ENCODE measurements at places on chromosomes 5 and 9.
A peak's percentile ranks its signal among the peaks of the same experiment; 100 is the strongest.

- ATAC-seq: no peak
These were observed 17.0 kb downstream of the SLC31A1 start for GRCh38 chr9:113238202-113238858.

GRCh38 chr5:61069150-61069549, 93.1 kb downstream of the SMIM15 start:
- no peak for ATAC-seq

DNA sequence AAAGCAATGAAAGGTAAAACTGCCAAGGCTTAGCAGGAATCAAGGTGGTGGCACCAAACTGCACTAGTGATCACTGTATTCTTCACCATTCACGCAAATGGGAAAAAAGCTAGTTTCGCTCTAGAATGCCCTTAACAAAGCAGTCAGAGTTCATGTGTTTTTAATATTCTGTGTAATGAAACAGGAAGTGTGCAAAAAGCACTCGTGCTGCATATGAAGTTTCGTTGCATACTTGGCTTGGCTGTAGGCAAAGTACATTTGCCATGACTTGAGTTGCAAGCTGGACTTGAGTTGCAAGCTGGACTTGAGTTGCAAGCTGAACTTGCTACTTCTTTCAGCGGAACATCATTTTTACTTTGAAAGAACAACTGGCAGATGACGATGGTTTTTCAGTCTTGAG, 55.4 kb downstream of the FOXI1 start:
- ATAC-seq: no peak

DNA sequence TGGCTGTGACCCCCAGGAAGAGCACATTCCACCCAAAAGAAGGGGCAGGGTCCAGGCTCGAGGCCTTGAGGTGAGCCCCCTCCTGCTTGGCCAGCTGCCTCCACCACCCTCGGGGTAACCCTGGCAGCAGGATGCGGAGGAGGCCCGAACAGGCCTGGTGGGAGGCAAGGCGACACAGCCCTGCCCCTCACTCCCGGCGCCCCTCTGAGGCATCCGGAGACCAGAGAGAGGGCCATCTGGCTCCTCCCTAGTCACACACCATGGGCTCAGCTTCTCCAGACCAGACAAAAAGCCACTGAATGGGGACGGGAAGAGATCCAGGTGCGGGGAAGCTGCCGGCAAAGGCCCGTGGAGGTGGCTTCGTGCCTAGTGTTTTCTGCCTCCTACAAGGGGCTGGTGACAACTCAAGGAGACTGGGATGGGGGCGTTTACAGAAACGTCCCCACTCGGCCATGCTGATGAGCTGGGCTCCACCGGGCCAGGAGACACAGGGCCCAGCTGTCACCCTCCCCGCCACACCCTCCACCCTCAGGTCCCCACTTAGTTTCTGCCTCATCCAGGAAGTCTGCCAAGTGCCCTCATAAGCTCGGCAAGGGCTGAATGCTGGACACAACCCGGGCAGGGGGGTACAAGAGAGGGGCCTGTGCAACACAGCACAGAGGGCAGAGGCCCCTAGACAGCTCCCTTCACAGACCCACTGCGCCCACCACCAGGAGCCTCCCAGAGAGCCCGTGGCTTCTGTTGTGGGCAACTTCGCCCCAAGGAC, 41.9 kb downstream of the NACC2 start:
- ATAC-seq: peak; percentile 4

DNA sequence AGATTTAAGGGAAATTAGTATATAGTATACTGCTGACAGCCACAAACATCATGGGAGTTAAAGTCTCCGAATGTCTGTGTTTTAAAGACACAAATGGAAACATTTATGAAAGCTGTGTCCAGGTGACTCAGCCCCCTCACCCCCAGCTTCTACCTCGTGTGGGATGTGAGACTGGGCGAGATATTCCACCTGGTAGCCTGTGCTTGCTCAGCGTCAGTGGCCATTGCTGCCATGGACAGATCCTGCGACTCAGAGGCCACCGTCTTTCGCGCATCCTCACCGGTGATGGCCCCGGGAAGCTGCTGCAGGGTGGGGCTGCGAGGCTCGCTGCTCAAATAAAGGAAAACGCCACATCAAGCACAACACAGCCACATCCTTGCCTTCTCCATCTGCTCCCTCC, 31.2 kb upstream of the EXOC3 start:
- ATAC-seq: no peak

- ATAC-seq: peak; percentile 8
These were observed 47.2 kb upstream of the DAB2IP start for GRCh38 chr9:121604242-121604641.

- ATAC-seq: no peak
These were observed 734.8 kb downstream of the TLE1 start for GRCh38 chr9:80954521-80954920.

DNA sequence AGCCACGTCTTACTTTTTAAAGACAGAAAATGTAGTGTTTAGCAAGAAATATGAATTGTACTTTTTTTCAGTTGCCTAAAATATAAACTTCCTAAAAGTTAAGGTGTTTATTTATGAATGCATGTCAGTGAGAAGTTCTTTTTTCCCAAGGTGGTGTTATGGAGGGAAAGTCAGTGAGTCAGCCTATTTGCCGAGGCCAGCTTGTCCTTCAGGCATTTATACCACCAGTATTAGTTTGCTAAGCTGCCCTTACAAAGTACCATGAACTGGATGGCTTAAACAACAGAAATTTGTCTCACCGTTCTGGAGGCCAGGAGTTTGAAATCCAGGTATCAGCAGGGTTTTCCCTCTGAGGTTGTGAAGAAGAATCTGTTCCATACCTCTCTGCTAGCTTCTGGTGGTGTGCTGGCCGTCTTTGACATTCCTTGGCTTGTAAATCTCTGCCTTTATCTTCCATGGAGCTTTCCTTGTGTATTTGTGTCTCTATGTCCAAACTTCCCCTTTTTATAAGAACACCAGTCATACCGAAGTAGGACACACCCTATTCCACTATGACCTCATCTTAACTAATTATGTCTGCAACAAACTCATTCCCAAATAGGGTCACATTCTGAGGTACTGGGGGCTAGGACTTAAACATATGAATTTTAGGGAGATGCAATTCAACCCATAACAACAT, 38.4 kb downstream of the PRKACG start:
- no peak for ATAC-seq

- no peak for ATAC-seq
These were observed 33.1 kb upstream of the SMARCA2 start for GRCh38 chr9:1982074-1982473.

DNA sequence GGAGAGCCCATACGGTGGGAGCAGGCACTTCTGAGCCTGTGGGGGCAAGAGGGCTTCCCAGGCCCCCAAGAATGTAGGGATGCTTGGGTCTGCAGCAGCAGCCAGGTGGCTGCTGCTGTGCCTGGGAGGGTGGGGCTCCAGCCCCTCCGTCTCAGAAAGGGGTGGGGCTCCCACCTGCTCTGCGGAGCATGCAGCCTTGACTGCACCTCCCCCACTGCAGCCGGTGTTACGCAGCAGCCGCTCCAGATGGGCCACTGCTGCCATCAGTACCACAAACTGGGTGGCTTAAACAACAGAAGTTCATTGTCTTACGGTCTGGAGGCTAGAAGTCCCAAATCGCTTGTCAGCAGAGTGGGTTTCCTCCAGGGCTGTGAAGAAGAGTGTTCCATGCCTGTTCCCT, 365.5 kb downstream of the TMEM38B start:
- no peak for ATAC-seq

DNA sequence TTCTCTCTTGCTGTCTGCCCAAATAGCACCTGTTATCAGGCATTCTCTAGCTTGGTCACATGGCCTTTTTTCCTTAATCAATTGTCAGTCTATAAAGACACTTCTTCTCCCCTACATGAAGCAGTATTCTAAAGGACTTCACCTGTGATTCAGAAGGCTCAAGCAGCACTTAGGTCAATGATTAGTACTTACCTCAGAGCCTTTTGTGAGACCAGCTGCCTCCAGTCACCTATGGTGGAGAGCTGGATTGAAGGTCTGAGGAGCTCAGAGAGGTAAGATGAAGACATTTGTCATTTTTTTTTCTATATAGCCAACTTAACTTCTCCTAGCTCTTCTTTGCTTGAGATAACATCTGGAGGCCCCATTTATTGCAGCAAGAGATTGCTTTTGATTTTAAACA, 278.3 kb upstream of the PCSK5 start:
- no peak for ATAC-seq

DNA sequence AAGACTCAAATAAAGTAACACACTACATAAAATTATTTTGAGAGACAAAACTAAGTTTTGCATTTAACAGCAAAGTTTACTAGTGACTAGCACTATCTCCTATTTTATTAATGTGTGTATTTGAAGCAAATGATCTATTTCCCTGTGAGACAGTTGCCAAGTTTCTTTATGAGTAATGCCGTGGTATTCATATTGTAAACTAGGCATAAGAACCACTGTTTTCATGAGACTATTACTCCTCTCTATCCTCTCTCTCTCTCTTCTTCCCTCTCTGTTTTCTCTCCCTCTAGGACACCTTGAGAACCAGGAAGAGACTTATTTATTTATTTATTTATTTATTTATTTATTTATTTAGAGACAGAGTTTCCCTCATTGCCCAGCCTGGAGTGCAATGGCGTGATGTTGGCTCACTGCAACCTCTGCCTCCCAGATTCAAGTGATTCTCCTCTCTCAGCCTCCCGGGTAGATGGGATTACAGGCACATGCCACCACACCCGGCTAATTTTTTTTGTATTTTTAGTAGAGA, 61.1 kb downstream of the MLANA start:
- peak; percentile 54 for ATAC-seq

DNA sequence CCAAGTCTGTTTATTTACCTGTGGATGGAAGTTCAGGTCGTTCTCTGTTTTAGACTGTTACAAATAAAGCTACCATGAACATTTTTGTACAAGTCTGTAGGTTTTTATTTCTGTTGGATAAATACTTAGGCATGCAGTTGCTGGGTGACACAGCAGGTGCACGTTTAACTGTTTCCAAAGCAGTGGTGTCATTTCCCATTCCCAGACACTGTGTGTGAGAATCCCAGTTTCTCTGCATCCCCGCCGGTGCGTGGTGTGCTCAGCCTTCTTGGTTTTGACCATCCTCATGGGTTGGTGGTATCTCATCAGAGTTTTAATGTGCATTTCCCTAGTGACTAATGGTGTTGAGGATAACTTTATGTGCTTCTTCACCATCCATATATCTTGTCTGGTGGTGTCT, 27.2 kb downstream of the AHRR start:
- ATAC-seq: no peak

DNA sequence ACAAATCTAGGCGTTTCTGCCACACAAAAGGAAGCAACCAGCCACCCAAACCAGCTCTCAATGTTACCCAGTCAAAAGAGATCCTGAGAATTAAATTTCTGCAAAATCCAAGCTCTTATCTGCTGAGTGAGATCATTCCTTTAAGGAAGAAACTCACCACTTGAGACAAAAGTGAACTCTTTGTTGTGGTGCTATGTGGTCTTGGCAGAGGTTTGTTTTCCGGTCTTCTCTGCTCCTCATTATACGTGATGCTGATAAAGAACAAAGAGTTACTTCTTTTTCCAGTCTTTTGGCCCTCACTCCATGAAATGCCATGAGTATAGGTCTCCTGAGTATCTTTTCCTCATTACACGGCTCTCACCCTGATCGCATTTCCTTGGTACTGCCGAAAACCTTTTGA, 82.1 kb downstream of the PRKACG start:
- no peak for ATAC-seq

GRCh38 chr9:33458444-33458843, 11.1 kb upstream of the AQP3 start:
- peak; percentile 14 for ATAC-seq

DNA sequence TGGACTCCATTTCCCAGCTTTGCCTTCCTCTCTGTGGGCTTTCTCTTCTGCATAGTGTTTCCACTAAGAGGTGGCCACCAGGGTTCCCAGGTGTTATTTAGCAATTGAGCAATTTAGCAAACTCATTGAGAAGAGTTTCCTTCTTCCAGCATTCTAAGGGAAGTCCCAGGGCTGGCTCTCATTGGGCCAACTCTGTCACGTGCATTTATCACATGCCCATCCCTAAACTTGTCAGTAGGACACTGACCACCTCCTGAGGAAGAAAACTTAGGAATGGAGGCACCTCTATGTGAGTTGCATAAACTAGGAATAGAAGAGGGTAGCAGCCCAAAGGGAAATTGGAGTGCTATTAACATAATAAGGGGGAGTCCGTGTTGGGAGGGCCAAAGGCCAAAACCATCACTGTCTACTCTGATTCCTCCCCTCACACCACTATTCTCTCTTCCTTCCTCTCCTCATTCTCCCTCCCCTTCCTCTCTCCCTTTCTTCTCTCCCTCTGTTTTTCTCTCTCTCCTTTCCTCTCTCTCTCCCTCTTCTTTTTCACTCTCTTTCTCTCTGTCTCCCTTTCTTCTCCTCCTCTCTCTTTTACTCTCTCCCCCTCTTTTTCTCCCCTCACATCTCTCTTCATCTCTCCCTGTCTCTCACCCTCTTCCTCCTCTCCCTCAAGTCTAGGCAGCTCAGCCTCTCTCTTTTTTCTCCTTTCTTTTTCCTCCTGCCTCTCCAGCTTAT, 213.4 kb downstream of the PALM2AKAP2 start:
- ATAC-seq: no peak

DNA sequence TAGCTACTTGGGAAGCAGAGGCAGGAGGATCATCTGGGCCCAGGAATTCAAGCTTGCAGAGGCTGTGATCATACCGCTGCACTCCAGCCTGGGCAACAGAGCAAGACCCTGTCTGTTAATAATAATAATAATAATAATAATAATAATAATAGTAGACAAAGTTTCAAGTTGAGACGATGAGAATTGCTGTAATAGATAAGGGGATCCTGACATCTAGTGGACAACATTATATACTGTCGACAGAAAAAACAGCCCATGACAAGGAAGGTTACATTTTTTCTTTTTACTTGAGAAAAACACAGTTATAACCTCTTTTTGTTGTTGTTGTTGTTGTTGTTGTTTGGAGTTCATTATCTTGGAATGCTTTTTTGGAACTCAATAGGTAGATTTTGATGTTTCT, 35.3 kb downstream of the NDFIP1 start:
- peak; percentile 66 for ATAC-seq

DNA sequence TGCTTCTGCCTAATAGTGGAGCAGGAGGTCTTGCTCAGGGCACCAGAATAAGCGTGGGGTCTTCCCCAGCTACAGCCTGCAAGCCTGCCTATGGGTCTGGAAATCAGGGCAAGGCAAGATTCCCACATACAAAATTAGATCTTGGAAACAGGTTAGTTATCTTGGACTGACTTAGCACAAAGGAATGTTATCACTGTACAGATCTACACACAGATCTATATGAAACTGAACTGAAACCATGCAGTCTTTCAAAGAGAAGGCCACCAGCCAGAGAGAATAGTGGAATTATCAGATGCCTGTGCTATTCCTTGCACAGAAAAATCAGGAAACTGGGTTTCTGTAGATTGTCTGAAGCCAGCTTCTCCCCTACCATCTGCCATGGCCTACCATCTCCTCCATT, 585.7 kb downstream of the ACTL7B start:
- peak; percentile 19 for ATAC-seq

DNA sequence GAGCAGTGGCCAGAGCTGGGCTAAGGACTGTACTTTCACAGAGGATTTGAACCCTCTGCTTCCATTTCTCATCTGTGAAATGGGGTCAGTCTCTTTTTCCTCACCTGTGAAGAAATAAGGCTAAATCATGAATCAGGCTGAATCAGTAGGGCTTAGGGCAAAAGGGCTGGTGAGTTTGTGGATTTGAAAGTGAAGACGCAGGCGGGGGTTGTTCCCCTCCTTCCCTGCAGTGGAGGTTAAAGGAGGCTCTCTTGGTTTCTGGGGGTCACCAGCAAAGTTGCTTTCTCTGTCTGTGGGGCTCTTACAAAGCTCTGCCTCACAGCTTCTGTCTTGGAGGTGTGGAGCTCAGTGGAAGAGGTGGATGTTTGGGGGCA, 17.6 kb upstream of the NDST1 start:
- ATAC-seq: no peak

GRCh38 chr5:162990063-162990462, 447.3 kb upstream of the CCNG1 start:
- no peak for ATAC-seq
